ENCODE measurements at places on chromosomes 2 and 18.

DNA sequence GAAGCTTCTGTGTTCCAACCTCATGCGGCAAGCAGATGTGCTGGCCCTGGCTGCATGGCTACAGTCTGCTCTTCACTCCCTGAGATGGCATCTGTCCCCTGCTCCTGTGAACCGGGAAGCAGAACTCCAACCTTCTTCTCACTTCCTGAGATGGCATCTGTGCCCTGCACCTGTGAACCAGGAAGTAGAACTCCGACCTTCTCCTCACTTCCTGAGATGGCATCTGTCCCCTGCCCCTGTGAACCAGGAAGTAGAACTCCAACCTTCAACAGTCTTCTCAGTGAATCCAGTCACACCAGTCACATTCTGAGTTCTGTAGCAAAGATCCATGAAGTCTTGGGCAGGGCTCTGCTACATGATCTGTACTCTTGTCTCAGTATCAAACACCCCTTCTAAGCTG is 887.2 kb upstream of the KLHL29 start:
- no peak for DNase-seq

- no peak for DNase-seq
These were observed 21.2 kb downstream of the SPP2 start for GRCh38 chr2:234071664-234072063.

GRCh38 chr2:127652786-127653357 is 6.9 kb downstream of the GPR17 start:
- DNase-seq: no peak

GRCh38 chr2:120939595-120940318 is 204.1 kb downstream of the GLI2 start:
- DNase-seq: no peak

GRCh38 chr2:233691443-233692433 is 952 bp upstream of the UGT1A6 start:
- DNase-seq: no peak

- DNase-seq: no peak
These were observed 230.0 kb downstream of the NCKAP5 start for GRCh38 chr2:133338224-133338623.

- no peak for DNase-seq
These were observed 30.0 kb downstream of the CFAP221 start for GRCh38 chr2:119574108-119574815.

DNA sequence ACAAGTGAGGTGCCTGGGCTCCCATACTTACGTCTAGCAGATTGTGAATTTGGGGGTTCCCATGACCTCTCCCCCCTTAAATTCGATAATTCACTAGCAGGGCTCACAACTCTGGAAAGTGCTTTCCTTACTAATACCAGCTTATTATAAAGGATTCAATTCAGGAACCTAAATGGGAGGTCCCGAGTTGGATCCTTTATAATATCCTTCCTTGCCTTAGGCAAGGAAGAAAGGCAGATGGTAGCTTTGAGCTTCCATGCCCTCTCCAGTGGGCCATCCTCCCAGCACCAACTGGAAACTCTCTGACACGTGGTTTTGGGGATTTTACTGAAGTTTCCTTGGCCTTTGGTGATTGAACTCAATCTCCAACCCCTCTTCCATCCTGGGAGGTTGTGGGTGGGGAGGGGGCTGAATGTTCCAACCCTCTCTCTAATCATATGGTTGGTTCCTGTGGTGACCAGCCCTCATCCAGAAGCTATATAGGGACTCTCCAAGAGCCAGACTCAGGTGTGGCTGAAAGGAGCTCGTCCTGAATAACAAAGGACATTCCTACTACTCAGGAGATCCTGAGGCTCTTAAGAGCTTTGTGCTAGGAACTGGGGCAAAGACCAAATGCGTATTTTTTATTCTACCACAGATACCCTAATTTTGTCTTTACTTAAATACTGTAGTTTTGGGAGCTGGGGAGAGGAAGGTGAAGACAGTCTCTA is 62.2 kb downstream of the HAUS1 start:
- DNase-seq: no peak

DNA sequence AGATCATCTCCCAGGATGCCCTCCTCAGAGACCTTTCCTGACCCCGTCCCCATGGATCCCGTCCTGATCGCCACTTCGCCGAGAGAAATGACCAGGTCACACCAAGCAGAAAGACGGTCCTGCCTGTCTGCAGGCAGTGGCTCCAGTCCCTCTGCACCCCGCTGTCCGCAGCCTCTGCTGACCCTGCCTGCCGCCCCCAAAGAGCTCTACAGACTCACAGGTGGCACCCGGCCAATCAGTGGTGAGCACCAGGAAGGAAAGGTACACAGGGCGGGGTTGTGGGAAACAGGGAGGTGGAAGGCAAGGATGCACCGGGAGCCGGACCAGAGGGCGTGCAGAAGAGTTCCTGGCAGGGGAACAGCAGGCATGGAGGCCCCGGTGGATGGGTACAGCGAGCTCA is 94.8 kb downstream of the NDUFA10 start:
- no peak for DNase-seq

- no peak for DNase-seq
These were observed 201.5 kb upstream of the ZSWIM2 start for GRCh38 chr2:187050409-187050998.

GRCh38 chr18:50720325-50720674 is 99.5 kb downstream of the MRO start:
- DNase-seq: no peak

DNA sequence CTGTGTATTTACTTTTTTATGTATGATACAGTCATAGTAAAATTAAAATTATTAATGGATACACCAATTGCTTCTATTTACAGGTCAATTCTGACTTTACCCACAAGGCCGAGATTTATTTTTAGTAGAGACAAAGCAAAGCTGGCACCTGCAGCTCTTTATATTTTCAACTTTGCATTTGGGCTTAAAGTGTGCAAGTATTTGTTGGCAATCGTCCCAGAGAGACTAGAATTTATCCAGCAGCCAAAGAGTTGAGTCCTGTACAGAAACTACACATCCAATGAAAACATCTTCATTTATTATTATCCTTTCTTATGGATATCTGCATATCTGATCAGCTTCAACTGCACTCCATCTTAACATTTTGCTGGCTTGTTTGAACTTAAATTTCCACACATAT is 485.6 kb downstream of the SOX11 start:
- DNase-seq: no peak

- no peak for DNase-seq
These were observed 670.4 kb downstream of the KCNJ3 start for GRCh38 chr2:155368934-155369333.

DNA sequence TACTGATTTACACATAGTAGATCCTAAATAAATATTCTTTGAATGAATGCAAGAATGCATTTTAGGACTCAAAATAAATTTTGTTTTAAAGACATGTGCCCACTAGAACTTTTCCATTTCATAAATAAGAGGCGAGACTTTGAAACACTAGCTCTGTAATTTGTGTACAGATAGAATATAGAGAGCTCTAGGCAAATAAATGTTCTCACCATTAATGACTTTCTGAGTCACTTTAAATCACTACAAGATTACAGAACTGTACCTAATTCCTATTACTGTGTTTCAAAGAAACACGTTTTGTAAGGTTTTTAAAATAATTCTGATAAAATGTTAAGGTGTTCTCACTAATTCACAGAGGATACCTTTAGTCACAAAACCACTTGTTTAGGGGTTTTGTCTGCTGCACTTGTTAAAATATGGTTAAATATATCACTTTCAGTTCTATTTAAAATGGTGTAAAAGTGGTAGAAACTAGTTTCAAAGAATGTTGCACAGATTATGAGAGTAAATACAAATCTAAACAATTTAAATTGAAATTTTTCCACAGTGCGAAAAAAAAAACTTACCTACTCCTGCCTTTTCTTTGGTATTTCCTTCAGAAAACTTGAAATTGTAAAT is 158.7 kb upstream of the ZC3H15 start:
- no peak for DNase-seq

GRCh38 chr2:8554296-8554806 is 127.5 kb upstream of the ID2 start:
- no peak for DNase-seq

- DNase-seq: no peak
These were observed 302.9 kb downstream of the CPS1 start for GRCh38 chr2:210859314-210859713.

GRCh38 chr2:212892193-212892592 is 259.2 kb downstream of the IKZF2 start:
- DNase-seq: no peak

DNA sequence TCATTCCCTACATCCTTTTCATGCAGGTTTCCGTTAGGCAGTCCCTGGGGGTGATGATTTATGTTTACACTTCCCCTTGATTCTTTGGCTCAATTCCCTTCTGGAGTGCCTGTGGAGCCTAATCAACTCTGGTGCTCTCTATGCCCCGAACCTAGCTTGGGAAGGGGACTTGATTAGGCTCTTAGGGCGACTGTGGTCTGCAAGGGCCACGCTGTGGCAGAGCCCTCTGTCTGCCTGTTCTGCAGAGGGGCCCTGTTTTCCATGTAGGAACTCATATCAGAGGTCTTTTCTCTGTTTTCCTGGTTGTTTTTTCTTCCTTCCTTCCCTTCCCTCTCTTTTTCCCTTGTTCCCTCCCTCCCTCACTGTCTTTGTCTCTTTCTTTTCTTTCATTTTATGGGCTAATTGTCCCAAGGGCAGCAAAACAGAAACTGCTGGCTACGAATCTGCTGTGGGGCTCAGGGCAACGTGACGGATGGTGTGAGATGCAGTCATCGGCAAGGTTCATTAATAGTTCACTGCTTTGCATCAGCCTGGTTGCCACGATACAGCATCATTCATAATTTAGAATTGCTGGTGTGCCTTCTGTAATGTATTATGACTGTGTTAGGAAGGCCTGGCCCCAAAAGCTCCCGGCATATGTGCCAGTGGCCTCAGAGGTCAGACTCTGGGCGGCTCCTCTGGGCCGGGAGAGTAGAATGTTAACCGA is 134.5 kb downstream of the NAPG start:
- DNase-seq: no peak

DNA sequence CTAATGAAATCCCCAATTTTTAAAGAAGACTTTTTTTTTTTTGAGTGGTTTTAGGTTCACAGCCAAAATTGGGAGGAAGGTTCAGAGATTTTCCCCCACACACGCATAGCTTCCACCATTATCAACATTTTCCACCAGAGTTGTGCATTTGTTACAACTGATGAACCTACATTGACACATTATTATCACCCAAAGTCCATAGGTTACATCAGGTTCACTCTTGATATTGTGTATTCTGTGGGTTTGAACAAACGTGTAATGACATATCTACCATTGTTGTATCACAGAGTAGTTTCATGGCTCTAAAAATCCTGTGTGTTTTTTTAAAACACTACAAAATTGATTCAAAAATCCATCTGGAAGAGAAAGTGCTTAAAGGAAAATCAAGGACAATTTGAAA is 101.8 kb downstream of the TANC1 start:
- no peak for DNase-seq

DNA sequence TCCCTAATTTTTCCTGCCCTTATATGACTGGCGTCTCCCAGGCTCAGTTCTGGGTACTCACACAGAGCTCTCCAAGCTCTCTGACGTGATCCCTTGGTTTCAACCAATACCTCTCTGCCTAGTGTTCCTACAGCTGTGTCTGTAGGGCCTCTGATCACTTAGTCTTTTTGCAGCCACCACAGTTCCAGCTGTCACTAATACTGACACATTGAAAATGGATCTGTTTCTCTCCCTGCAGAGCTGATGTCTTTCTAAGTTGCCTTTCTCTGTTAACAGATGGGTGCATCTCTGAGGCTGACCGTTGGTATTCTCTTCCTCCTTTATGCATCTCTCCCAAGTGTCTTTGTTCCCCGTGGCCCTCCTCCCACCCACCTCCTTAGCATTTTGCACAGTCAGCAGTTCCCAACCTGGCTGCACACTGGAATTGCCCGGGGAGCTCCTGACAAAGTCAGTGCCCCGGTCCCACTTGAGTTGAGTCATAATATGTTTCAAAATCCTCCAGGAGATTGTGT is 62.5 kb downstream of the CERS6 start:
- no peak for DNase-seq

DNA sequence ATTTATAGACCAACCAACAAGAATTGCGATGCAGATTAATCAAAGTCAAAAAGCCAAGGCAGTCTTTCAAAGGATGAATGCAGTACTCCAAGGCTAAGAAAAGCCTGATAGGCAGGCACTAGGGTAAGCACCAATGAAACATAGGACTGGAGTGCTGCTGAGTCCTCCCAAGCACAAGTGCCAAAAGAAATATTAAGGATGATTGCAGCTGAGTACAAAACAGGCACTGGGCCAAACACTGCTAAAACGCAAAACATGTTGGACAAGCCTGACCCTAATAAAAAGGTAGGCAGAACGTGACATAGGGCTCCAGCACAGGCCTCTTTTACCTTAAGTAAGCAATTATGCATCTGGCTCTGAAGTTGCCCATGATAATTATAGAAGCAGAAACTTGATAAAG is 160.1 kb upstream of the LRP1B start:
- no peak for DNase-seq

DNA sequence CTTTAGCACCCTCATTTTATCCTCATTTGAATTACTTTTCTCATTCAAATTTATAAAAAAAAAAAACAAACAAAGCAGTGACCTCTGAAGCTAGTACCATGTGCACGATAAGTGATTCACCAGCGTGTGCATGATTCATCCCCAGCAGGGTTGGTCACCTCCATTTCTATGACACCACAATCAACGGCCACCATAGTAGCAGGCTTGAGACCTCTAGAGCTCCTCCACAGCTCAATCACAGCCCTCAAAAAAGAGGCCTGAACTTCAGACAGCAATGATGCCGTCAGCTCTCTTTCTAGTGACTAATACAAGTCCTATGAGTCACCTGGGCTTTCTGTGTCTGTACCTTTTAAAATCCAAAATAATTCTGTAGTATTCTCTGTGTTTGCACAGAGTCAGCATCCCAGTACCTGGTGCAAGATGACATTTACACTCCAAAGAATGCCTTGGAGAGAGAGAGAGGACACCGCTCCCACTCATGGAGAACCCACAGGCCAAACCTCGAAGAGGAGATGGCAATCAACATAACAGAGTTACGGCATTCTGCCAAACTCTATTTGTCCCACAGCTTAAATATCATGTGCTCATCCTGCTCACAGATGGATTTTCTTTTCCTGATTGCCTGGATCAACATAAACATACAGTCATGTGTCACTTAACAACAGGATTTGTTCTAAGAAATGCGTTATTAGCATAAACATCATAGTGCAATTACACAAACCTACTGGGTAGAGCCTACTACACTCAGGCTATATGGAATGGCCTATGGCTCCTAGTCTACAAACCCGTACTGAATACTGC is 58.7 kb downstream of the L3MBTL4 start:
- no peak for DNase-seq

DNA sequence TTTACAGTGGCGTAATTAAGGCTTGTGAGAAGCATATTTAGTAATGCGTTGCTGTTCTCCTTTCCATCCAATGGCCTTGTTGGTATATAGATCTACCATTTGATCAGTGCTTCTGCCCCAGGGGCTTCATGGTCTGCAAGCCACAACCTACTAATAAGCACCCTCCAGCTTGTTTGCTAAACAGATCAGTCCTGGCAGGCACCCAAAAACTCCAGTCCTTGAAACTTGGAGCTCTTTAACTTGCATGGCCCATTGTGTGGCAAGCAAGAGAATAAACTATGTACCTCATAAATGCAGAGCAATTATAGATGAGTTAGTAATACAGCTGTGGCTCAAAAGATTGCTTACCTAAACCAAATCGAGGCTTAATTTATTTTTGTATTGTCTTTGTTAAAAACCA is 158.5 kb downstream of the FTCDNL1 start:
- DNase-seq: peak; percentile 87

Data from NCI-H1417 treated with DMSO at 0.1 percent for 48 hours (cell line).